Bronchus fibroblast of lung (primary cell): ENCODE measurements at places on chromosomes 11 and 22. TPM values are rescaled to one million over a fixed set of nuclear protein-coding genes. Genes with fewer than 3 reads are reported as not detected.

Gene P2RX3
- 0.15 TPM in 1 of 2 replicates, not detected in the other for total RNA-seq

Gene PGA5
- not detected in 2 replicates for total RNA-seq

Gene PKP3
- total RNA-seq, result 1.9 and 2.0 TPM in 2 replicates

Gene PIK3C2A
- 21.1 and 25.4 TPM in 2 replicates for total RNA-seq

Gene ZNF74
- total RNA-seq, result 8.8 and 8.9 TPM in 2 replicates

Gene LRRC10B
- not detected in 2 replicates for total RNA-seq

Gene DDTL
- total RNA-seq, result 0.50 and 0.59 TPM in 2 replicates

Gene IL18BP
- 0.45 and 1.0 TPM in 2 replicates for total RNA-seq

Gene DUSP8
- total RNA-seq, result 0.50 and 0.74 TPM in 2 replicates

Gene HTATIP2
- total RNA-seq, result 38.2 and 40.3 TPM in 2 replicates

Gene UBQLN3
- not detected in 2 replicates for total RNA-seq

Gene TRIM29
- not detected in 2 replicates for total RNA-seq

Gene PLAAT5
- not detected in 2 replicates for total RNA-seq

Gene KIRREL3
- total RNA-seq, result 0.15 and 0.50 TPM in 2 replicates

Gene OR52D1
- not detected in 2 replicates for total RNA-seq

Gene TMPRSS5
- total RNA-seq, result under 0.01 TPM in 2 replicates
